ENCODE measurements at places on chromosomes 5 and 9.

- peak; percentile 83 for DNase-seq
Observed at GRCh38 chr9:36765468-36766341, 193.0 kb downstream of the MELK start.

DNA sequence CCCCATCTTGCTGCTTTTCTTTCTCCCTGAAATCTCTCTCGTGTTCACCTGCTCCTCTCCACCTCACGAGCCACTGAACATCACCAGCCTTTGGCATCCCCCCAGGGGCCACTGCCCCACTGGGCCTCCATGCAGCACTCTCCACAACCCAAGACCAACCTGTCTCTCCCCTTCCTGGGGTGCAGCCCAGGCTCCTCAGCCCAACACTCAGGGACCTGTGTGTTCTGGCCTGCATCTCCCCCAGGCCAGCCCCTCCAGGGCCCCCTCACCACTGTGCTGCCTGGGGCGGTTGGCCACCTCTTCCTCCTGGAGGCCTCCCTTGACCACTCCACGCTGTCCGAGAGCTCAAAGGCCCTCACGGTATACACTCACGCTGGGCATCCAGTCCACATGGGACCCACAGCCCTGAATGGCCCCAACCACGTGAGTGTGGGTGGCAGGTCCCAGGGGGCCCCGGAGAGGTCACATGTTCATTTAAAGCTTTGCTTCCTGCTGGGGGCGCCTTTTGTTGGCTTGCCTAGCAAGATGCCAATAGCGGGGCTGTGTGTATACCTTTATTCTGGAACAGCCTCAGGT lies 453 bp upstream of the DOK3 start:
- DNase-seq = no peak

DNA sequence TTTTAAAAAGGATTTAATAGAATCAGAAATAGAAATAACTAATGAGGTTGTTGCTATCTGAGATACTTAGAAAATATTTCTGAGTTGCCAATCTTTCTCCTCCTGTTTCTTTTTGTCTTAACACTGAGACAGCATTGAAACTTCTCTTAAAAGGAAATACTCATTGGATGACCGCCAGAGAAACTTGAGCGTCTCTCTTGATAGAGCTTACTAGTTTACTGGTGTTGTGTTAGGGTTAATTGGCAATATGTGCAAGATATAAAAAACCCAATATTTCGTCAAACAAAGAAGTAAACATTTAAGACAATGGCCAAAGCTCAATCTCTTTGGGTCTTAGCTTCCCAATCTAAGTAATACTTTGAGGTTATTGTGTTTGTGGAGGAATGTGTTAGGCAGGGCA lies 176.4 kb upstream of the CHD1 start:
- no peak for DNase-seq

DNA sequence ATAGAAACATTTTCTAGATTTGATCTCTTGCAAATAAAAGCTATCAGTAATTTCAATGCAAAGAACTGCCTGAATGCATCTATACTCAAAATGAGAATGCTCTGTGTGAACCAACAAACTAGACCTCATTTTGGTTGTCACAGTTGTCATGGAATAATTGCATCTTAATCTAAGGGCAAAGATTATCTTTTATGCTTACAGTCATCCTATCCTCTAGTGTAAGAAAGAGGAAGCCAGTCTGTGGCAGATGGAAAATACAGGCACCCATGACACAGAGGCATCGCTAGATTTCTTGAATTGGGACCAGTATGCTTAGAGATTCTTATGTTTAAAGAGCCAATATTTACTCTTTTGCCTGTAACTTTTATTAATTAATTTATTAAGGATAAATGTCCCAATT lies 95.0 kb downstream of the MACIR start:
- DNase-seq = no peak

DNA sequence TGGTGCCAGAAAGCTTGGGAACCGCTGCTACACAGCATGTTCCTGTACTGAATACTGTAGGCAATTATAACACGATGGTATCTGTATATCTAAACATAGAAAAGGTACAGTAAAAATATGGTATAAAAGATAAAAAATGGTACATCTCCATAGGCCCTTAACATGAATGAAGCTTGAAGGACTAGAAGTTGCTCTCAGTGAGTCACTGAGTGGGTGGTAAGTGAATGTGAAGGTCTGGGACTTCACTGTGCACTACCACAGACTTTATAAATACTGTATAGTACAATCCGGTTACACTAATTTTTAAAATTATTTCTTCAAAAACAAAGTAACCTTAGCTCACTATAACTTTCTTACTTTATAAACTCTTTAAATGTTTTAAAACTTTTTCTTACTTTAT lies 819.9 kb upstream of the GRAMD2B start:
- DNase-seq = no peak

- no peak for DNase-seq
Observed at GRCh38 chr9:86286278-86286677, 3.9 kb upstream of the ISCA1 start.

- no peak for DNase-seq
Observed at GRCh38 chr9:125438506-125439433, 177.1 kb downstream of the GAPVD1 start.

GRCh38 chr5:113663879-113664541 lies 150.5 kb downstream of the YTHDC2 start:
- DNase-seq = no peak

GRCh38 chr9:127118597-127119319 lies 3.7 kb downstream of the ANGPTL2 start:
- DNase-seq = no peak

DNA sequence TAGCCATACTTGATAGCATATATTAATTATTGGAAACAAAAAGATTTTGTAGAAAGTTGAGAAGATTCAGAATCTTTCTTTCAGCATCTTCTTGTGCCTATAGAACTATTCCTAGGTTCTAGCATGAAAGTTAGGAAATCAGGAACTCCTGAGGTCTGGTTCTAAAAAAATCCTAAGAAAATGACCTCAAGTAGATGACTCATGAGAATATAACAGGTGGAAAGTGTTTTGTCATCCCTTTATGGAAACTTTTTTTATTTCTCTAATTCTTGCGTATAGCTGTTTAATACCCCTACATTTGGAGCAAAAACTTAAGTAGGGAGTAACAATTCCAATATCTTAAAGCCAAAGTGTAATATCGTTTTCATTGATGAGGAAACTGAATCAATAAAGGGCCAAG lies 574.1 kb downstream of the NR2F1-AS1 start:
- no peak for DNase-seq

Measured in amygdala (tissue), 56 donors.